ENCODE measurements at places on chromosomes 7 and 10. TPM values are rescaled to one million over a fixed set of nuclear protein-coding genes. Genes with fewer than 3 reads are reported as not detected.

- DNase-seq = peak; percentile 59
- no peak overlapping the region for H3K4me3 ChIP-seq
- no peak overlapping the region for H3K27ac ChIP-seq
- H3K4me1 ChIP-seq = peaks cover 13% of the 10 kb centered on the region
These were observed 67.9 kb upstream of the PDZD8 start for GRCh38 chr10:117442944-117443685.

RRP12 gene
- total RNA-seq = 44.2 TPM

DNA sequence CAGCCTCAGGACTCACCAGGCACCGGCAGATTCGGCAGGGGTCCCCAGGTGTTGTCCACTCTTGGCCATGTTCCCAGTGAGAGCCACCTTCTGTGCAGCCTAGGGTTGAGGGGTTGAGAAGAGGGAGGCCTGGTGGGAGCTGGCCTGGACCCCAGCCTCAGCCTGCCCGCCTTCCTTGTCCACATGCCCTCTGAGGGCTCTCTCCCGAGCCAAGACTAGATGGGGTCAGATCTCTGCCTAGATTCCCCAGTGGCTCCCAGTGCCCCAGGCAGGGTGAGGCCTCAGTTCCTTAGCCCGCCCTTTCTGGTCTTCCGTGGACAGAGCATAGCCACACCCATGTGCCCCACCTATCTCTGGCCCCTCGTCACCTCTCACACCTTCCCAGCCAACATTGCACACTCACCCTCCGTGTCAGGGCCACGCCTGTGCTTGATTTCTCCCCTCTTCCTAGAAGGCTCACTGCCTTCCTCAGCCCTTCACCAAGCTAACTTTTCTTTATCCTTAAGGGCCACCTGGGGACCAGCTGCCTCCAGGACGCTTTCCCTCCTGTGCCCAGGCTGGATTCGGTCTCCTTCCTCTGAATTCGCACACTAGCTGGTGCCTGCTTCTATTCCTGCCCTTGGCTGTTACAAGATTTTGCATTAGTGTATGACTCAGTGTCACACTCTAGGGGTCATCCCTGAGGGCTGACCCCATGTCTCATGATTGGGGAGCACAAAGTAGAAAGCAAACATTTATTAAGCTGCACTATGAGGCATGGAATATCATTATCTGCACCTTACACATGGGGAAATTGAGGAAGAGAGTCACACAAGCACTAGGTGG is 7.5 kb downstream of the KCP start:
- no peaks in the 10 kb centered on the region for H3K36me3 ChIP-seq
- peaks cover 11% of the 10 kb centered on the region for H3K4me1 ChIP-seq
- no peaks in the 10 kb centered on the region for H3K27me3 ChIP-seq
- no peak overlapping the region for H3K4me3 ChIP-seq

- H3K27me3 ChIP-seq = peaks cover 29% of the 10 kb centered on the region
- no peak overlapping the region for H3K4me3 ChIP-seq
- DNase-seq = no peak
- H3K4me1 ChIP-seq = no peaks in the 10 kb centered on the region
- no peak overlapping the region for H3K27ac ChIP-seq
- H3K36me3 ChIP-seq = no peaks in the 10 kb centered on the region
These were observed 161.5 kb downstream of the FGFR2 start for GRCh38 chr10:121436630-121437341.

PPP1R9A gene
- 9.5 TPM for total RNA-seq

GRCh38 chr7:6226194-6226799 is 46.1 kb downstream of the CYTH3 start:
- H3K27ac ChIP-seq = no peak overlapping the region
- no peaks in the 10 kb centered on the region for H3K4me1 ChIP-seq
- no peaks in the 10 kb centered on the region for H3K36me3 ChIP-seq
- no peak overlapping the region for H3K4me3 ChIP-seq

CALHM1 gene
- not detected for total RNA-seq

LAMB1 gene
- 74.3 TPM for total RNA-seq

DNA sequence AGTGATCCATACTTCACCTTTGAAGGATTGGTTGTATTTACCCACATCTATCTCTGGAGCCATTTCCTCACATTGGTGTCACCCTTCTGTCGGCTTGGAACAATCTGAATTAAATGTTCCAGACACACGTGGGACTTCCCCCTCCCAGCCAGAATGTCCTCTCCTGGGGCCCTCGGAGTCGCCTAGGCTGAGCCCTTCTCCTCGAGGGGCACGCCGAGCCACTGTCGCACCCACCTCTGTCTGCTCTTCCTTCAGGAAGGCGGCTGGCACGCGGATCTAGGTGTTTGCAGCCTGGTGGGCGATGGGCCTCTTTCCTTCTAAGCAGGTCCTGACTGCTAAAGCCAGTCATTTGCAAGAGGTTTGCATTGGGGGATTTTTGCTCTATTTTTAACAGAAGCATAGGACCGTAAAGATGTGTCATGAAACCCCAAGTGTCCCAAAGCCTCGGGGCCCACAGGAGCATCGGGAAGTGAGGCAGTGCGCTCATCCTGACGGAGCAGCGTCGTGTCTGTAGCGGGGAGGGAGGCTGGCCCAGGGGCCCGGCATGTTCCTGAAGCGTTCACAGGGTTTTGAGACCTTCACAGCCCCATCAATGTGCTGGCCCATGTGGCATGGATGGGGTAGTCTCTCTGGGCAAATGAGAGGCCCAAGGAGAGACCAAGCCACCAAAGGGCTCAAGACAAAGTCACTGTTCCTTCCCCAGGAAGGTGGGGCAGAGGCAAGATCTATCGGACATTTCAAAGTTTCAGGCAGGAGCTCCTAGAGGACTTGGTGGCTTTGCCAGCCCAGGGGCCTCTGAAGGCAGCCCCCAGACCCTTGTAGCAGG is 86.7 kb downstream of the RGS10 start:
- no peaks in the 10 kb centered on the region for H3K36me3 ChIP-seq
- H3K27ac ChIP-seq = no peak overlapping the region
- no peak overlapping the region for H3K4me3 ChIP-seq
- no peak for DNase-seq
- H3K27me3 ChIP-seq = no peaks in the 10 kb centered on the region

DNA sequence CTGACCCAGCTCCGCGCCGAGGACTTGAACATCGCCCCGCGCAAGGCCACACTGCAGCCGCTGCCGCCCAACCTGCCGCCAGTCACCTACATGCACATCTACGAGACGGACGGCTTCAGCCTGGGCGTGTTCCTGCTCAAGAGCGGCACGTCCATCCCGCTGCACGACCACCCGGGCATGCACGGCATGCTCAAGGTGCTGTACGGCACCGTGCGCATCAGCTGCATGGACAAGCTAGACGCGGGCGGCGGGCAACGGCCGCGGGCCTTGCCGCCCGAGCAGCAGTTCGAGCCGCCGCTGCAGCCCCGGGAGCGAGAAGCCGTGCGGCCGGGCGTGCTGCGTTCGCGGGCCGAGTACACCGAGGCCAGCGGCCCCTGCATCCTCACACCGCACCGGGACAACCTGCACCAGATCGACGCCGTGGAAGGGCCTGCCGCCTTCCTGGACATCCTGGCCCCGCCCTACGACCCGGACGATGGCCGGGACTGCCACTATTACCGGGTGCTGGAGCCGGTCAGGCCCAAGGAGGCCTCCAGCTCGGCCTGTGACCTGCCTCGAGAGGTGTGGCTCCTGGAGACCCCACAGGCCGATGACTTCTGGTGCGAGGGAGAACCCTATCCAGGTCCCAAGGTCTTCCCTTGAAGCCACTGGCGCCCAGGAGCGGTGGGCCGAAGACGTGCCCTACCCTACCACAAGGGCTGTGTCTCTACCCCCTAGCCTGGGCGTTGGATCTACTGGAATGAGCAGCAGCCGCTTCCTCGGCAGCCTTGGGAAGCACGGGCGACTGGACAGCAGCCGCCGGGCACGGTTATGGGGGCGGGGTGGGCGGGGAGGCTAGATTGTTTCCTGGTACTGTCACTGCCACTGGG is 945 bp downstream of the ADO start:
- DNase-seq = peak; percentile 84
- no peaks in the 10 kb centered on the region for H3K27me3 ChIP-seq
- H3K4me3 ChIP-seq = peak overlapping the region; percentile 79
- peaks cover 37% of the 10 kb centered on the region for H3K4me1 ChIP-seq
- H3K36me3 ChIP-seq = peaks cover 27% of the 10 kb centered on the region
- H3K27ac ChIP-seq = peak overlapping the region; percentile 60
